ENCODE measurements at places on chromosomes 1 and 21. TPM values are rescaled to one million over a fixed set of nuclear protein-coding genes. Genes with fewer than 3 reads are reported as not detected.
A peak's percentile ranks its signal among the peaks of the same experiment; 100 is the strongest.

- no peak for DNase-seq
These were observed 8.5 kb downstream of the DIO1 start for GRCh38 chr1:53902235-53903138.

DNA sequence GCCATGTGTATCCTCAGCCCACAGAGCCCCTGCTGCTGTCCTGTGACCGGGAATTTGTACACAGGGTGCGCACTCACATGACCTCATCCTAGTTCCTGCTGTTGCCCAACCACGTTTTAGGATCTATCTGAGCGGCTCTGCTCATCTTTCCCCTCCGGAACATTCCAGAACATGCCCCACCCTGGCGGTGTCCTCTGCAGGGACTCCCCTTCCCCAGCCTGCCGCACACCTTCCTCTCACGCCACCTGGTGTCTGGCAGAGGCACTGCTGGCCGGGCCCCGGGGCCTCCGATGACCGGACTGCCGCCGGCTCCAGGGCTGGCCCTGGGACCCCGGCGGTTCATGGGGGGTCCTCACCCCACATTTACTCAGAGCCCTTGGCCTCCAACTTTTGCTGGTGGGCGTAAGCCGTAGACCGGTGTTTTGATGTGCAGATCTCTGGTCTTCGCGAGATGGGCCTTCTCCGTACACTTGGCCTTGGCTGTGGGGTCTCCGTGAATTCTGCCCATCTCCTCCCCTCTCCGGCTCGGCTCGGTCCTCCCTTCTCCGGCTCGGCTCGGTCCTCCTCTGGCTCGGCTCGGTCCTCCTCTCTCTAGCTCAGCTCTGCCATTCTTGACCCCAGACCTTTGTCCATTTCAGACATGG lies 29.5 kb downstream of the ARHGEF16 start:
- DNase-seq = peak; percentile 68

DNA sequence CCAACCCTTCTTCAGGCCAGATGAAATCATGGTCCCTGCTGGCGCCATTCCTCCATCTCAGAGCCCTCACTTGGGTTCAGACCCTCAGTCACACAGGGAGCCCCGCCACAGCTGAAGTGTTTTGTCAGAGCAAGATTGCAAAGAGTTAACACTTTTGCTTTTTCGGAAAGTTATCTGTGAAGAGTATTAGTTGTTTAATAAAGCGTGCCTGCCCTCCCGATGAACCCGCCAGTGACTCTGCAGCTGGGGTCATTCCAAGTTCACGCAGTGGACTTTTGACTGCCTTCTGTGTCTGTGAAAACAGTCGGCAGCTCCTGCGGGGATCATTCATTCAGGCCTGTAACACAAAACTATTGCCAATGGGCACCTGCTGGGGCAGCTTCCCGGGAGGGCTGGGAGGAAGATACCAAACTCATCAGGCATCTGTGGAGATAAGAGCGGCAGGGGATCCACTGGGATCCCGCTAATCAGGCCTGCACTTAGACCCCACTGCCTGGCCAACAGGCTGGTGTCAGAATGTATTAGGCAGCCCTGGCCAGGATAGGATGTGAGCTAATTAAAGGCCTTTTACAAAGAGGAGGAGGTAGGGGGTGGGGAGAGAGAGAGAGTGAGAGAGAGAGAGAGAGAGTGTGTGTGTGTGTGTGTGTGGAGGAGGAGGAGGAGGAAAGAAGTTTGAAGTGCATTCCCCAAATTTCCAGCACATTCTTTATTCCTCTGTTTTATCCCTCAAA lies 184.5 kb downstream of the DHRS3 start:
- DNase-seq = peak; percentile 56

- DNase-seq = no peak
These were observed 140.0 kb downstream of the DNM3 start for GRCh38 chr1:171981303-171981702.

- no peak for DNase-seq
These were observed 179.3 kb upstream of the HMGB4 start for GRCh38 chr1:33684396-33685179.

GRCh38 chr1:3948344-3948743 lies 48.3 kb upstream of the C1orf174 start:
- DNase-seq = no peak

GRCh38 chr1:244046907-244047611 lies 4.0 kb upstream of the ZBTB18 start:
- DNase-seq = peak; percentile 82

GRCh38 chr1:196577386-196577785 lies 30.9 kb downstream of the KCNT2 start:
- no peak for DNase-seq

- DNase-seq = no peak
These were observed 215.4 kb upstream of the EDN2 start for GRCh38 chr1:41699861-41700248.

DNA sequence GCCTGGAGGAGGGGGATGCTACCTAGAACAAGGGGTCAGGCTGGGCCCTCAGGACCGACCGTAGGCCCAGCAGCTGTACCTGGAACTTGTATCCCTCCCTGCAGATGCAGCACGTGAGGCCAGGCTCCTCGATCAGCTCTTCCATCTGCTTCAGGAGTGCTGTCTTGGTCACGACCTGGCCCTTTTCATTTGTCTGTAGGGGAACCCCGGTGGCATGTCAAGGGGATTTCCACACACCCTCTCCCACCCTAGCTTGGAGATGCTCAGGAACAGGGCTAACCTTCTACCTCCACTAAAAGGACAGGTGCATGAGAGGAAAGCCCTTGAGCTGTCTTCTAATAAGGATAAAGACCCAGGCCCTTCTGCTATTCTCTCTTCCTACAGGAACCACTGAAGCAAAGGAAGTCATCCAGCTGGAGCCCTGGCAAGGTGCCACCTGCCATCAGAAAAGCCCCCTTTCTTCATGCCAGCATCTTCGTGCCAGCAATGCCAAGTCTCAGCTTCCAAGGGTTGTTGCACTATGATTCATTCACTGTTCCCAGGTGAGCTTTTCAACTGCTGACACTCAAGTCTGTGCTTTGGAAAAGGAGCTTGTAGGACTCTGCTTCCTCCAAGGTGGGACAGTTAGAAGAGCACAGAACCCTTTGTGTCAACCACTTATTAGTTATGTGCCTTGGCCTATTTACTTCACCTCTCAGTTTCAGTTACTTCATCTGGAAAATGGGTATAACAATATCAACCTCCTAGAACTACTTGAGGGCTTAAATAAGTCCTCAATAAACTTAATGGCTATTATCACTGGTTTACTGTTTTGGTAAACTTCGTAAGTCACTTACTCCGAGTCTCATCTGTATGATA lies 122.1 kb downstream of the UBR4 start:
- DNase-seq = no peak

The CLCA1 gene
- 89.8 TPM for total RNA-seq

The GPR61 gene
- not detected for total RNA-seq

The SLC5A9 gene
- total RNA-seq = 1.7 TPM

The DNALI1 gene
- total RNA-seq = 30.6 TPM

All from stomach (tissue), 19 donors.